ENCODE measurements at places on chromosomes 2 and 18. TPM values are rescaled to one million over a fixed set of nuclear protein-coding genes. Genes with fewer than 3 reads are reported as not detected.
A peak's percentile ranks its signal among the peaks of the same experiment; 100 is the strongest.

EPHA4 gene
- 54.9 TPM for total RNA-seq

DNA sequence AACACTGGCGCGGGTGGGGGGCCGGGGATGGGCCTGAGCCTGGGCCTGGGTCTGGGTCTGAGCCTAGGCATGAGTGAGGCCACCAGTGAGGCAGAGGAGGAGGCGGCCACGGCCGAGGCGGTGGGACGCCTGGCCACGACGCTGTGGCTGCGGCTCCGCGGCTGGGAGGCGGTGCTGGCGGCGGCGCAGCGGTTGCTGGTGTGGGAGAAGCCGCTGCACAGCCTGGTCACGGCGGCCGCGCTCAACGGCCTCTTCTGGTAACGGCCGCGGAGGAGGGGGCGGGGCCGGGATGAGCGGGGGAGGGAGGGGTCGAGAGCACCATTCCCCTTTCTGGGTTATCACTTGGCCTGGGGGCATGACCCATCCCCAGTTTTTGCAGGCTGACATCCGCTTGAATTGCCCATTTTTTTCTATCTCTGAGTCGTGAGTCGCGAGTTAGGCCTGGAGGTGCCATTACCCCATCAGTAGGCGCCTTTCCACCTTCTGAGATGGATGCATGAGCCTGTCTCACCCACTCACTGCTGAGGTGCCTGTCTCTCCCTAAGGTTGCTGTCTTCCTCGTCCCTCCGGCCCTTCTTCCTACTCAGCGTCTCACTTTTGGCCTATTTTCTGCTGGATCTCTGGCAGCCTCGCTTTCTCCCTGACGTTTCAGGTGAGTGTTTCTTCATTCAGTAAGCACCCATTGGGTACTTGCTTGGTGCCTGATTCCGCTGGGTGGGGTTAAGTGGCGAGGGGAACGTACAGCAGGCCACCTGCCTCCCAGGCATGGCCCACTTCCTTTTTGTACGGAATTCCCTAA lies 501 bp downstream of the RETREG2 start:
- DNase-seq = no peak

GRCh38 chr18:36661999-36662398 lies 166.8 kb downstream of the TPGS2 start:
- DNase-seq = no peak

DNA sequence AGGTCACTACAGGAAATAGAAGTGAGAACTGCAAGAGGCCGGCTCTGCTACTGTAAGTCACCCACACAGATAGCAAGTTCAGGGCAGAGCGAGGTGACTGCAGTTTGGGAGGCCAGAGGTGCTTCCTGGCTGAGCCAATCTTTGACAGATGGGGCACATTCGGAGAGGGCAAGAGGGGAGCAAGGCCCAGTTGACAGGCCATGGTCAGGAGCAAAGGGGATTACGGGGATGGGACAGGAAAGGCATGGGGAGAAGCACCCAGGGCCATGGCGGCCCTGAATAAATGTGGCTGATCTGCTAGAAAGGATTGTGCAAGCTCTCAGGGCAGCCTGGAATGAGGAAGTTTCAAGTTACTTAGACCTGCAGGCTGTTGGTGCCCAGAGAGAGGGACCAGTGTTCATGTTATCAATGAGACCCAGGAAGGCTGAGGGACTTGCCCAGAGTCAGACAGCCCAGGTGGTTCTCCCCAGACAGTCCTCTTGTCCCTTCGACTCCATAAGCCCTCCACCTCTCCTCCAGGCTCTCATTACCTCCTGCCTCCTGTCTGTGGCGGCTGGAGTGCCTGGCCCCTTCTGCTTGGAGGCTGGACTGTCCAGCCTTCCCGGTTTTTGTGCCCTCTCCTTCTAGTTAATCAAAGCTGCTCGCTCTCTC lies 123.3 kb downstream of the CTIF start:
- DNase-seq = no peak

DNA sequence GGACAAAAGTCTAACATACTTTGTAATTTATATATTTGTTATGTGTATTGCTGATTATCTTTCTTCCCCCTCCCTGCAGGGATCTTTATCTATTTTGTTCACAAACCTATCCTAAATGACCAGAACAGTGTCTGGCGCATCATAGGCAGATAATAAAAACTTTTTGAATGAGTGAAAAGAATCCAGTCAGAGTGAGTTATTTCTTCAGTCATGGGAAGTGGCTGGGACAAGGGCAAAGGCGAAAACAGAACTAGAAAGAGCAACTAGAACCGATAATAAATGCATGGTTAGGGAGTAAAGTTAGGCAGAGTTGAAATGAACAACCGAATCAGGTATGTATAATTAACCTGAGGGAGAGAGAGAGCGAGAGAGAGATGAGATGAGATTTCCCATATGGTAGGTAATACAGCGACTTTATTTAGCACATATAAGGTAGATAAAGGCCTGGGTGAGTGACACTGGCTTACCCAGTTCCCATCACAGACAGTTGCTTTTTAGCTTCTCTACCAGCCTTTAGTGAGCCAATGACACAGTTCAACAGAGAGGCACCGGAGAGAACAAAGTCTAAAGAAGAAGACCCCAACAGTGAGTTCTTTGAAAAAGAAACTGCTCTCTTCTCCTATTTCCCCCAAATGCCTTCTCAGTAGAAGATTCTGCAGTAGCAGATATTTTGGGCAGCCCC lies 59.1 kb upstream of the EML4 start:
- DNase-seq = peak; percentile 55

GRCh38 chr2:141569941-141570340 lies 560.9 kb downstream of the LRP1B start:
- DNase-seq = no peak

DNA sequence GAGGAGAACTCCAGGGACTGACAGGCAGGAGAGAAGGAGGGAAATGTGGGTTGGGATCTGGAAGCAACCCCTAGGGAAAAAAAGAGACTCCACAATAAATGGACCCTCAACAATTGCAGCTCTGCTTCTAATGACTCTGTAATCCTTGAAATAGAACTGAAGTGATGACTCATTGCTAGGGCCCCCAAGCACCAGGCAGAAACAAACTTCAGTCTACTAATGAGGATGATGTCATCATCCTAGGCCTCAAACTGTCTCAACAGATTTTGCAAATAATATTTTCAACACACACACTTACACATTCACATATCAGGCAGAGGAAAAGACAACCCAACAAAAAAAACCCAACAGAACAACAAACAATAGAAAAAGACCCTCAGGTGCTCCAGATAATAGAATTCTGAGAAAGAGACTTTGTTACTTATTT lies 143.3 kb downstream of the HDAC4 start:
- DNase-seq = no peak

DNA sequence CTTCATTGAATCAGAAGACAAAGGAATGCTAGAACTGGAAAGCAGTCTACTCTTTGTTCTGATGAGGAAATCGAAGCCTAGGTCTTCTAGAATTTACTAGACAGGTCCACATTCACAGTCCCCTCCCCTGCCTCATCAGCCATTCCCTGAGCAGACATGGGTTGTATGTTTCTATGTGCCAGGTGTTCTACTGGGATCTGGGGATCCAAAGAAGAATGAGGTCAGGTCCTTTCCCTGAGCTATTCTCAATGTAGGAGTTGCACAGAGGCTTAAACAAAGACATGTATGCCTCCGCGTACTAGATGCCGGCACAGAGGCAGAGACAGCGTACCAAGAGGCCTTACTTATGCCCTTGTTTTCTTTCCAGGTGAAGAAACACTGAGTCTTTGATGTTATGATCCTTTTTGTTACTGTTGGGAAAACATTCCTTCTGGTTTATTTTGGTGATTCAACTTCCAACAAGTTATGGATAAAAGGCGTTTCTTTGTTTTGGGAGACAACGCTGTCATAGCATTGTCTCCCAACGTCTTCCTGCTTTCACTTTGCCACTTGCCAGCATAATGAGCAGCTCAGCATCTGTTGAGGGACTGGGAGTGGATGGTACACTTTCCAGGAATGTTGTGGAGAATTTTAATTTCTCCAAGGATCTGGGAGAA lies 174.4 kb downstream of the ALPK2 start:
- no peak for DNase-seq

GRCh38 chr2:135086222-135086621 lies 34.1 kb downstream of the RAB3GAP1 start:
- no peak for DNase-seq

EVX2 gene
- total RNA-seq = not detected

- DNase-seq = no peak
Measured at GRCh38 chr2:120599072-120599471, 136.6 kb upstream of the GLI2 start.

DNA sequence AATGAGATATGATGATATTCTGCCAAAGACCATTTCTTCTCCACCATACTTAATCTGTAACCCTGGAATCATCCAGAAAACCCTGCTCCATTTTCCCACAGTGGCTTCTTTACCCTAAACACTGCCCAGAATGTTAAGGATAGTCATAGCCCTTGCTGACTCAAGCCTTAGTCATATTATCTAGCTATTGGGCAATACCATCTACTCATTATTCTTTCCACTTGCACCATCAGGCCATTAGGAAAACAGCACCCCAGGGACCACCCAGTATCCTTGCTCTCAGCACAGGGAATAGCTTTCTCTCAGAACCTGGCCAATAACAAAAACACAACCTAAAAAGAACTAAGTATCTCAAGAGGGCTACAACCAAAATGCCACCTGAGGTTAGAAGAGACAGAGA lies 445.7 kb upstream of the SLC14A2 start:
- no peak for DNase-seq

- DNase-seq = peak; percentile 65
Measured at GRCh38 chr2:60966507-60967405, 50.8 kb upstream of the PEX13 start.

- DNase-seq = no peak
Measured at GRCh38 chr18:48215876-48216638, 193.1 kb downstream of the ZBTB7C start.

- DNase-seq = no peak
Measured at GRCh38 chr18:72412927-72413326, 131.2 kb downstream of the CBLN2 start.

GRCh38 chr18:36448384-36449290 lies 151.1 kb downstream of the FHOD3 start:
- DNase-seq = no peak

DNA sequence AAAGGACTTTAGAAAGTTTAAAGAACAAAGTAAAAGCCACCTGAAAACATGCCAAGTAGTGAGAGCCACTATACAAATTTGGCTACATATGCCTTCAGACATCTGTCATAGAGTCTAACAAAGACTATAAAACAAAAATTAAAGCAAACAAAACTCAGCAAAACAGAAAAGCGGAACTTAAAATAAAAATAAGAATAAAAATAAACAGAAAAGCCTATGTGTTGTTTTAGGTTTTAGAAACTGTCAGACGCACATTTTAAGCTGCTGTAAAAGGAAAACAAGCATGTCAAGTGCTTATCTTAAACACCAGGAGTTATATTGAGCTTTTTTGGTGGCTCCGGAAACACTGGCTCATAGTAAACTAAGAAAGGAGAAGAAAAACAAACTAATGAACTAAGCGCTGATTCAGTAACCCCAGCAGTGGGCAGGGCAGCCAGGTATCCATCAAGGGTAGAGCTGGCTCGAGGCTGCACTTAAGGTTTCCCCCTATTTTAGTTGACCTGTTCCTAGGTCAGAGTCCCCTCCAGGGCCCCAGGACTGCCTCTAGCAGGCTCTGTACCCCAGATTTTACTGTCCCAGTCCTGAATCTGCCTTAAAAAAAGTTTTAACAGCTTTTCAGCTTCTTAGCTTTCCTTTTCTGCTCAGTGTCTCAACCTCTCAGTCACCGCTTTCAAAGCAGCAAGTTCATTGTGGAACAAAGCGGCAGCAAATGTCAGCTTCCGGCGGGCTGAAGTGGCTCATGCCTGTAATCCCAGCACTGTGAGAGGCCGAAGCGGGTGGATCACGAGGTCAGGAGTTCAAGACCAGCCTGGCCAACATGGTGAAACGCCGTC lies 15.4 kb upstream of the RMC1 start:
- peak; percentile 69 for DNase-seq

DNA sequence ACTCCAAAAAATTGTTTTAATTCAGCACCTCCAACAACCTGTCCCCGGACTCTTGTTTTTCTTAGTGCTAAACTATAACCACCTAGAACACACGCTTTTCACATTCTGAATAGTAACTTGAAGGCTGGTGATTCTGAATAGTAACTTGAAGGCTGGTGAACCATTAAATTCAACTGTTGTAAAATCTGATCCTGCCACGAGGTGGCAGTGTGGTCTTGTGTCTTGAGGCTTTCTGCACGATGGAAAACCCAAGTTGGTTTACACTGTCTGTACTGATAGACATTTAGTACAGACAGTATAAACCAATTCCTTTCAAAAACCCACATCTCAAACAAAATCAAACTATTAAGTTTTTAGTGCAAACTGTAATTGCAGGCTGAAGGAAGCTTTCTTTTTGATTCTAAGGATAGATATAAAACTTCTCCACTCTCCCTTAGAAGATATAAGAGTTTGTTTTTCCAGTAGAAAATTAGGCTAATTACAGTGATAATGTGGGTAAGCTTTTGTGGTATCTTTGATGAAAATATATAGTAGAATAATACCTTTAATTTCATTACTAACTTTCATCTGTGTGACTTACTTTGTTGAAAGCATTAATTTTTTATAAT lies 57.6 kb downstream of the VAPA start:
- DNase-seq = peak; percentile 84

GRCh38 chr2:8482432-8482831 lies 199.4 kb upstream of the ID2 start:
- no peak for DNase-seq

DNA sequence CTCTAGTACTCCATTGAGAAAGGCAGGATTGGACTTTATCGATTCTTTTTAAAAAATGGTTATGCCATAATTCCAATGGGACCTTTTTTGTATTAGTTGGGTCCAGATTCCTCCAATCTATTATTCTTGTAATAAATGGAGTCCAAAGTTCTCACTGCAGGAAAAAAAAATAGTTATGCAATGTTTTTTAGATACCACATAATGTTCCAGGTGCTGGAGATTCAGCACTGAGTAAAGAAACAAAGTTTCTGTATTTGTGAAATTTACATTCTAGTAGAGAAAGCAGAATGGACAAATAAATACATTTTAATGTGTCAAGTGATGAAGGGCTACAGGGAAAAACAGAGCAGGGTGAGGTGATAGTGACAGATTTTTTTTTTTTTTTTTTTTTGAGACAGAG lies 78.5 kb upstream of the MYCN start:
- DNase-seq = no peak

DNA sequence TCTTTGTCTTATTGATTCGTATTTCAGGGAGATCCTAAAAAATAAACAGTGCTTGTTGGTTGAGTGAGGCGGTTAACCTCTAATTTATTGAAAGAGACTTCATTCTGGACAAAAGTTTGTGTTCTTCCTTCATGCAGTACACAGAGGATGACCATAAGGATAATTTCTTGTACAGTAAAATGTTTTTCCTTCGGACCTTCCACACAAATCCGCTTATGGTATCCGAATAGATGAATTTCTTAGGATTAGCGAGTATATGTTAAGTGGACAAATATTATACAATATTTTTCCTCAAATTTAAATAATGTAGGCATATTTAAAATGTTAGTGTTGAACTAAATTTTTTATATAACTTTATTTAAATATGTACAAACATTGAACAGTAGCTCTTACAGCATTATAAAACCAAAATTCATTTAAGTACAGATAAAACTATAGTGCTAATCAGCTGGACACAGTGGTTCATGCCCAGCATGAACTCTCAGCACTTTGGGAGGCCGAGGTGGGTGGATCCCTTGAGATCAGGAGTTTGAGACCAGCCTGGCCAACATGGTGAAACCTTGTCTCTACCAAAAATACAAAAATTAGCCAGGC lies 84.4 kb downstream of the LPIN1 start:
- no peak for DNase-seq

Data from B cell (primary cell).